ENCODE measurements at places on chromosomes 4 and X.

- DNase-seq: no peak
These were observed 98.0 kb upstream of the SORBS2 start for GRCh38 chr4:185909972-185910371.

DNA sequence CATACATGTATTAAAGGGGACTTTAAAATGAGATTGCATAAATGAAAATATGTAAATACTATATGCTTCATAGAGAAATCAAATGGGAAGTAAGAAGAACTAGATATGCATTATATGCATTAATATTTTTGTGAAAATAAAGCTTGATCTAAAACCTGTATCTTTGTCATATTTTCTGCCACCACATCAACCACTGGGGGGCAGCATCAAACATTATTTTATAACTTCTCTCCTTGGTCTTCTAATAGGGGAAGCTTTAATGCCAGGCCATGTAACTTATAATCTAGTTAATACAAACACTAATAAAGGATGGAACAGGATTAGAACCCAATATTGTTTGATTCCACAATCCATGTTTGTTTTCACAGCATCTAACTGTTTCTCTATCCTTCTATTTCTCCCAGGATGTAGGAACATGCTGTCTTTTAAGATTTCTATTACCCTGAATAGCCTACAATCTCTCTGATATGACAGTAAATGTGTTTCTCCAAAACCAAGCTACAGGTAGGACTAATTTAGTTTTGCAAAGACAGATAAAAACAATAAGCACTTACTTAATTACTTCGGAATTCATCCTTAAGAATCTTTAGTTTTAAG, 10.0 kb downstream of the QRFPR start:
- DNase-seq: no peak

DNA sequence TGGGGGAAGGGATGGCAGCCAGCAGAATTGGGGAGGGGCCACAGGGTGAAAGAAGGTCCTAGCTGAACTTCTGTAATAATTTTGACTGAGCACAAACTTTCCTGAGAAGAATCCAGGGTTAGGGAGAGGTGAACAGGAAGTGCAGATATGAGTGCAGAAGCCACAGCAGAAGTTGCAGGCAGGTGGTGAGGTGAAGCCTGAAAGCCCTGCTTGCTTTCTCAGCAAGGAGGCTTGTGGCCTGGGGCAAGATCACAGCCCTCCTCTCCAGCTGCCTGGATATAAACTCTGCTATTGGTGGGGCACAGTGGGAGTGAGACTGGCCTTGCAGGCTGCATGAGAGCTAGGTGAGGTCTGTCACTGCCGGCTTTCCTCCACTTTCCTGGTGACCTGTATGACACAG, 44.1 kb upstream of the UPRT start:
- DNase-seq: no peak

- no peak for DNase-seq
These were observed 26.7 kb upstream of the GUCY1A1 start for GRCh38 chr4:155639704-155640523.

GRCh38 chr4:156779774-156780173, 191.8 kb downstream of the PDGFC start:
- DNase-seq: no peak

- DNase-seq: no peak
These were observed 25.8 kb downstream of the ATP7A start for GRCh38 chrX:77936299-77936698.

- no peak for DNase-seq
These were observed 1.9 kb downstream of the SEC24D start for GRCh38 chr4:118834070-118834469.

DNA sequence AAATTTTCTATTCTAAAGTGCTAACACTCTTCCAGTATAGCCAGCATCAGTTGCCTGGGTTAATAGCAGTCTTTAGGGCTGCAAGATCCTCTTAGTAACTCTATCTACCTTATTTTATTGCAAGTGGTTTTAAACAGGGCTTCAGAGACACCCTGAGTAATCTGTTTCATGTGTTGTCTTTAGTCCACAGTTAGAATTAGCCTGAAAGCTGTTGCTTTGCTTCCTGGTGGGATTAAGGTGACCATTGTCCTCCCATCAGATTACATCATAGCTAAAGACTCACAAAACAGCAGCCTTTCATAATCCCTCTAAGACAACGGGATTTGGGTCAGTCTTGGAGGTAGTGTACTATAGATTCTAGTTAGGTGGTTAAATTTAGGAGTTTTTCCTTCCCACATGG, 7.5 kb downstream of the UCHL1 start:
- DNase-seq: no peak

- no peak for DNase-seq
These were observed 19.2 kb downstream of the MAGEB17 start for GRCh38 chrX:16186380-16187007.
